Lung microvascular endothelial cell (primary cell): ENCODE measurements at places on chromosomes 1 and 21. TPM values are rescaled to one million over a fixed set of nuclear protein-coding genes. Genes with fewer than 3 reads are reported as not detected.

The NTMT2 gene
- not detected in 2 replicates for total RNA-seq

The ELAPOR1 gene
- under 0.01 and 0.22 TPM in 2 replicates for total RNA-seq

The OR10J1 gene
- total RNA-seq, result not detected in 2 replicates

The LRRC71 gene
- total RNA-seq, result under 0.01 TPM in 2 replicates

The LHX8 gene
- not detected in 2 replicates for total RNA-seq

The GPA33 gene
- not detected in 2 replicates for total RNA-seq

The SPATC1L gene
- 2.6 and 3.6 TPM in 2 replicates for total RNA-seq

The CRP gene
- not detected in 2 replicates for total RNA-seq

GRCh38 chr21:25790122-25790877 is 55.5 kb downstream of the GABPA start:
- DNase-seq, result peak; percentile 65

DNA sequence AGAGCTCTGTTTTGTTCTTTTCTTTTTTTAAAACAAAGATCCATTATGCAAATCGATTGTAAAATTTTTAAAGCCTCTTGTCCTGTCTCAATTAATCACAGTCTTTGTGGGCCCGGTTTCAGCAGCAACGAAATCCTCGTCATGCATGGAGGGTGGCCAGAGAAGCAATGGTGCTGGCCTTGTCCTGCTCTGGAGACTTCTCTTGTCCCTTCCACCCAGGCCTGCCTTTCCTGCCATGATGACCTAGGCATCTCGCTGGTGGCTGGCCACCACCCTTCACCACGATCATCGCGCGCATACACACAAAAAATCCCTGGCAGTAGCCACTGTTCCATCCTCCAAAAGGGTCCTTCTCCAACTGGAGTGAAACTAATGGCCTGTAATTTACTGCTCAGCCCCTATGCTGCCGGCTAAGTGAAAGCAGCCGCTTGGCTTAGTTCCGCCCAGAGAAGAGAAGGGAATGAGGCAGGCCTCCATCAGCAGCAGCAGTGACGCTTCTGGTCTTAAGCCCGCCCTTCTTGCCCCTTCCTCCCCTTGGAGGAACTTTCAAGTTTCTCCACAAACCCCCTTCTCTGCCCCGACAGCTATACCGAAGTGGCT is 309.5 kb downstream of the NPHP4 start:
- no peak for DNase-seq

- no peak for DNase-seq
Measured at GRCh38 chr1:234479310-234479559, 256 bp upstream of the TARBP1 start.

DNA sequence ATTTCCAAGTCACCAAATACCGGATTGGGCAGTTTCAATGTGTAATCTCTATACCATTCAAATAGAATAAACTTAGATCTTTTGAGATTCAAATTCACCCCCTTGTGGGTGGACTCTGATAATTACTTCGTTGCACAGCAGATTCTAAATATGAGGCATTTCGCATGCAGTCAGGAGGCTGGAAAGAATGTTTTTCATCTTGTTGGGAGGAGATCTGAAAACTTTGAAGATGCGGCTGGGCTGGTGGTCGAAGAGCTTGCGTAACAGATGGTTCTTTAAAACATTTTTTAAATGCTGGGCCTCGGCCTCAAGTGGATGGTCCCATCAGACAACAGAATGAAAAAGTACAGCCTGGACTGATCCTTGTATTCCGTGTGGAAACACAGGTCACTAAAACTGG is 10.4 kb downstream of the NR5A2 start:
- no peak for DNase-seq

- no peak for DNase-seq
Measured at GRCh38 chr1:112488141-112488540, 20.6 kb upstream of the WNT2B start.

DNA sequence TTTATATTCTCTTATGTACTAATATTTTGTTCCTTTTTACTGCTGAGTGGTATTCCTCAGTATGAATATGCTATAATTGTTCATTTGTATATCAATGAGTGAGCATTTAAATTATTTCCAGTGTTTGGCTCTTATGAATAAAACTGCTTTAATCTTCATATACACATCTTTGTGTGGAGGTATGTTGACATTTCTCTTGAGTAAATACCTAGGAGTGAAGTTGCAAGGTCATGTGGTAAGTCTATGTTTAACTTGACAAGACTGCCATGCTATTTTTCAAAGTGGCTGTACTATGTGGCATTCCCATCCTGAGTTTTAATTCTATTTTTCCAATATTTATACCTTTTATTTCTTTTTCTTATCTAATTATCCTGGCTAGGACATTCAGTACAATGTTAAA is 124.2 kb downstream of the ADSS2 start:
- DNase-seq, result no peak

GRCh38 chr1:71834601-71835441 is 447.5 kb downstream of the NEGR1 start:
- DNase-seq, result peak; percentile 3

DNA sequence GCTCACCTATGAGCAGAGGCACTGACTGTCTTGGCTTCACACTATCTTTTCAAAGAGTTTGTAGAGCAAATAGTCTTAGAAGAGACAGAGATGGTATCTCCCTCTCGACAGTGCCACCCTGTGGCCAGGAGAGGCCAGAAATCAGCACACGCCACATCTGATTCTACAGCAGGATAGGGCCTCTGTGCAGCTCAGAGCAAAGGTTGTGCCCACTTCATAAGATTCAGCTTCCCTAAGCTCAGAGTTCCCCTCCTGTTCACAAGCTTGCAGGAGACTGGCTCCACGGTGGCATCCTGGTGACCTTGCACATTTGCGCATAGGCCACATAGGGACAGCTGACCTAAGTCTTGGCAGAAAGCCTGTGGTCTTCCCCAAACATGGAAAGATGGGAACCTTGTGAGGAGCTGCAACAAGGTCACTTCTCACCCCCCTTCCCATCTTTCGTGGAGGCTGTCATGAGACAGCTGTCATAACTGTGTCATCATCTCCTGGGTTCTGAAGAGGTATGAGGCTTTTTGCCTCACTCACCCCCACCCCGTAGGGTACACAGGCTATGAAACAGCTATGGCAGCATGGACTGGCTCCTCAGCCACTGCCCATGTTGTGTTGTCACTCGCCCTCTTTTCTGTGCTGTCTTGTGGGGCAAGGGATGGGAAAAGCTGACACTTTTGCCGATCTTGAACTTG is 3.0 kb downstream of the ITLN2 start:
- peak; percentile 62 for DNase-seq

- no peak for DNase-seq
Measured at GRCh38 chr1:77542813-77543420, 139.5 kb downstream of the ZZZ3 start.

GRCh38 chr1:241985787-241986186 is 13.1 kb downstream of the MAP1LC3C start:
- DNase-seq, result peak; percentile 46

DNA sequence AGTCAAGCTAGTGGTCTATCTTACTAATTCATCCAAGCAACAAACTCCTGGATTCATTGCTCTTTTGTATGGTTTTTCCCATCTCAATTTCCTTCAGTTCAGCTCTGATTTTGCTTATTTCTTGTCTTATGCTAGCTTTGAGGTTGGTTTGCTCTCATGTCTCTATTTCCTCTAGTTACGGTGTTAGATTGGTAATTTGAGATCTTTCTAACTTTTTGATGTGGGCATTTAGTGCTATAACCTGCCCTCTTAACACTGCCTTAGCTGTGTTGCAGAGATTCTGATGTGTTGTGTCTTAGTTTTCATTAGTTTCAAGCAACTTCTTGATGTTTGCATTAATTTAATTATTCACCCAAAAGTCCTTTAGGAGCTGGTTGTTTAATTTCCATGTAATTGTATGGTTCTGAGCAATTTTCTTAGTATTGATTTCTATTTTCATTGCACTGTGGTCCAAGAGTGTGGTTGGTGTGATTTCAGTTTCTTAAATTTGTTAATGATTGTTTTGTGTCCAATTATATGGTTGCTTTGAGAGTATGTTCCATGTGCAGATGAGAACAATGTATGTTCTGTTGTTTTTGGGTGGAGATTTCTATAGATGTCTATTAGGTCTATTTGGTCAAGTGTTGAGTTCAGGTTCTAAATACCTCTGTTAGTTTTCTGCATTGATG is 154.6 kb downstream of the PLPPR5 start:
- DNase-seq, result no peak

DNA sequence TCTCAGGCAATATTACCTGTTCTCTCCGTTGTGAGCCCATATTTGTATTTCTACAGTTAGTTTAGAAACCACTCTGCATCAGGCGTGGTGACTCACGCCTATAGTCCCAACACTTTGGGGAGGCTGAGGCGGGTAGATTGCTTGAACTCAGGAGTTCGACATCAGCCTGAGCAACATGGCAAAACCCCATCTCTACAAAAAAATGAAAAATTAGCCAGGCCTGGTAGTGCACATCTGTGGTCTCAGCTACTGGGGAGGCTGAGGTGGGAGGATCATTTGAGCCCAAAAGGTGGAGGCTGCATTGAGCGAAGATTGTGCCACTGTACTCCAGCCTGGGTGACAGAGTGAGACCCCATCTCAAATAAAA is 19.7 kb upstream of the ID3 start:
- DNase-seq, result no peak

- no peak for DNase-seq
Measured at GRCh38 chr1:22533244-22533895, 29.9 kb upstream of the EPHA8 start.

DNA sequence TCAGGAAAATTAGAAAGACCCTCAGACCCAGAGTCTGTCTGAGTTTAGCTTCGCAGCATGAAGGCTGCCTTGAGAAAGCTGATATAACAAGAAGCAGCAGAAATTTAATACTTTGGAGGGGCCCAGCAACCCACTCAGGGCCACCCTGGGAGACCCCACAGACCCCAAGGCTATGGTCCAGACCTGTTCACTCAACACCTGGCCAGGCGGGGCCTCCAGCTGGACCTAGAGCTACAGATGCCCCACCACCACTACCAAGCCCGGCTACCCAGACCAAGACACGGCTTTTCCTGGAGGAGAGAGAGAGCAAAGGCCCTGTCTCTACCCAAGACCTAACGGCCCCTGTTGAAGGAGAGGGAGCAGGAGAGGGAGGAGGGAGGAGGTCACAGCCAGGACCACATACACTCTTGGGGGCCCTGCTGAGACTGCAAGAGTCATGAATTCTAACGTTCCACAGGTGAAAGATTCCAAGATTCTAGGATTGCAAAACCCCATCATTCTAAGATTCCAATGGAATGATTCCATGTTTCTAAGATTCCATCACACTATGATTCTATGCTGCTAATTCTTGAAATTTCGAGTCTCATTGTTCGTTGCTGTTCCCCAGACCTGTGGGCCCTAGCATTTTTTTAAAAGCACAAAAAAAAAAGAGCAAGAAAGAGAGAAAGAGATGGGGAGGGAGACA is 53.2 kb downstream of the LACTBL1 start:
- no peak for DNase-seq

GRCh38 chr1:173134800-173135199 is 72.3 kb downstream of the TNFSF4 start:
- no peak for DNase-seq

GRCh38 chr1:26020330-26020768 is 1.2 kb upstream of the EXTL1 start:
- no peak for DNase-seq

DNA sequence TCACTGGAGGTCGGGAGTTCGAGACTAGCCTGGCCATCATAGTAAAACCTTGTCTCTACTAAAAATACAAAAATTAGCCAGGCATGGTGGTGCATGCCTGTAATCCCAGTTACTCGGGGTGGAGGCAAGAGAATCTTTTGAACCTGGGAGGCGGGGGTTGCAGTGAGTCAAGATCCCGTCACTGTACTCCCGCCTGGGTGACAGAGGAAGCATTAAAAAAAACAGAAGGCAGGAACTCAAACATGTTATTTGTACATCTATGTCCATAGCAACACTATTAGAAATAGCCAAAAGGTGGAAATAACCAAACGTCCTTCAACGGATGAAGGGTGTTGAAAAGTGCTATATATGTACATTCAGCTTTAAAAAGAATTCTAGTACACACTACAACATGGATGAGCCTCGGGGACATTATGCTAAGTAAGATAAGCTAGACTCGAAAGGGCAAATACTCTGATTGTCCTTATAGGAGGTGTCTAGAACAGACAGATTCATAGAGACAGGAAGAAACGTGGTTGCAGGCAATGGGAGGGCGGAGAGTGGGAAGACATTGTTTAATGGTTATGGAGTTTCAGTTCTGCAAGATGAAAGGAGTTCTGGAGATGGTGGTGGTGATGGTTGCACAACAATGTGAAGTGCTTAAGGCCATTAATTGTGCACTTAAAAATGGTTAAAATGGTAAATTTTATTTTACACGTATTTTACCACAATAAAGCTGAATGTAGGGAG is 19.2 kb downstream of the NLRP3 start:
- DNase-seq, result no peak

- no peak for DNase-seq
Measured at GRCh38 chr1:212640223-212640878, 31.8 kb downstream of the ATF3 start.

DNA sequence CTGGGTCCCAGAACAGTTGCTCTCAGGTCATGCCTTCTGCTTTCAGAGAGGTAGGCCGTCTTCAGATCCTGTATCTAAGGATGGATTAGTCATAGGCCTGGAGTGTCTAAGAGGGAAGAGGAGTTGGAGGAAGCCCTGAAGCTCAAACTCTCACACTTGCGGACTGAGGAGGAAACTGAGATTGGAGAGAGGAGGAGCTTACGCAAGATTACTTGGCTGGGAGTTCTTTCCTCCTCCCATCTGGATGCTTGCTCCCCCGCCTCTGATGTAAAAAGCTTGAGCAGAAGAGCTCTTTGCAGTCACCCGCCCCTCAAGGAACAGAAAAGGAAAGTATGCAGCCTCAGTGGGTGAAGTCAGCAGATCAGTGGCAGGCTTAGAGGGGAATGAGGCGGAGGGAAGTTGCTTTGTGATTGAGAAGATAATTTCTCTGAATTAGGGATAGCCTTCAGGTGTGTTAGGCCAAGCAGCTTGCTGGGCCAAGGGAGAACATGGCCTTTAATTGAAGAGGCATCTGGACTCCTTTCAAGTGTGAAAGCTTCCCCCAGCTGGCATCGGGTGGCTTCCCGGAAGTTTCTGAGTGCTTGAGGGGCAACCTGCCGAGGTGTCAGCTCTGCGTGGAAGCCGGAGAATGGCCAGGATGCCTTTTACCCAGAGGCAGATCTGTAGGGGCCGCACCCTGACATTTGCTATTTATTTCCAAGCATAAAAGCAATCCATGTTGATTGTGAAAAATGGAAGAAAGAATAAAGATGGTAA is 6.6 kb downstream of the ADORA1 start:
- DNase-seq, result no peak
